ENCODE measurements at places on chromosomes 7 and 10.

- DNase-seq, result no peak
Measured at GRCh38 chr10:8375137-8375536, 320.6 kb downstream of the GATA3 start.

DNA sequence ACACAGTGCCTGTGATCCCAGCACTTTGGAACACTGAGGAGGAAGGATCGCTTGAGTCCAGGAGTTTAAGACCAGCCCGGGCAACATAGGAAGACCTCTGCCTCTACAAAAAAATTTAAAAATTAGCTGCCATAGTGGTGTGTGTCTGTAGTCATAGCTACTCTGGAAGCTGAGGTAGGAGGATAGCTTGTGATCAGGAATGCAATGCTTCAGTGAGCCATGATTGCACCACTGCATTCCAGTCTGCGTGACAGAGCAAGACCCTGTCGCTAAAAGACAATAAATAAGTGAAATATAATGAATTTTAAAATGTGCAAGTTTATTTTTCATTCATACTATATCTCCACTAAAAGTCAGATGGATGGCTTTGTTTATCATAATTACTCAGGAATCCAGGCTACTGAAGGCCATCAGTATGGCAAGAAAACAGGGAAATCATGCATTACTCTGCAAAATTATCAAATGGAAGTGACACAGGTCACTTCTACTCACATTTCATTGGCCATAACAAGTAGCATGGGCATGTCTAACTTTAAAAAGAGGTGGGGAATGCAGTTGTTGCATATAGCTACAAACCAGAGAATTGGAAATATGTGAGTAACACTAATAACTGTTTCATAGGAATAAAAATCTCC, 32.9 kb upstream of the FAM3C start:
- DNase-seq, result no peak

- no peak for DNase-seq
Measured at GRCh38 chr10:86506062-86506461, 15.5 kb downstream of the WAPL start.

DNA sequence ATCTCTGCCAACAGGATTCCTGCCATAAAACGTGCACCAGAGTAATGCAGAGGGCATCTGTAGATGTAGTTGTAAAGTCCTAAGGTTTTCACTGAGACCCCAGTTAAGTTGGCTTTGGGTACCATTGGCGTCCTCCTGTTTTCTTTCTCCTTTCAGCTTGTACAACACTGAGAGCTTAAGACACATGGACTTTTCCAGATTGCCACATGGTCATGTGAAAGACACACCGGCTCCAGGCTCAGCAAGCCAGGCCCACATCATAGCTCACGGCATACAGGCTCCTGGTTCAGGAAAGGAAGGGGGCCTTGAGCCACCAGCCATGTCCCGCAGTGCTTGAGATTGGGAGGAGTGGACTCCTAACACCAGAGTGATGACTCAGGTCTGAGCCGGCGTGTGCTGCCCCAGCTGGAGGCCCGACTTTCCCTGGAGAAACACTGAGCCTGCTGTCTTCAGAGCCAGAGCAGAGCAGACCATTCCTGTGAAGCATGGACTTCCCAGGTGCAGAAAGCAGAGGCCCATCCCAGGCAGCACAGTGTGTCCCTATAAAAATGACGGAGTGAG, 252.7 kb downstream of the PRPF18 start:
- no peak for DNase-seq

DNA sequence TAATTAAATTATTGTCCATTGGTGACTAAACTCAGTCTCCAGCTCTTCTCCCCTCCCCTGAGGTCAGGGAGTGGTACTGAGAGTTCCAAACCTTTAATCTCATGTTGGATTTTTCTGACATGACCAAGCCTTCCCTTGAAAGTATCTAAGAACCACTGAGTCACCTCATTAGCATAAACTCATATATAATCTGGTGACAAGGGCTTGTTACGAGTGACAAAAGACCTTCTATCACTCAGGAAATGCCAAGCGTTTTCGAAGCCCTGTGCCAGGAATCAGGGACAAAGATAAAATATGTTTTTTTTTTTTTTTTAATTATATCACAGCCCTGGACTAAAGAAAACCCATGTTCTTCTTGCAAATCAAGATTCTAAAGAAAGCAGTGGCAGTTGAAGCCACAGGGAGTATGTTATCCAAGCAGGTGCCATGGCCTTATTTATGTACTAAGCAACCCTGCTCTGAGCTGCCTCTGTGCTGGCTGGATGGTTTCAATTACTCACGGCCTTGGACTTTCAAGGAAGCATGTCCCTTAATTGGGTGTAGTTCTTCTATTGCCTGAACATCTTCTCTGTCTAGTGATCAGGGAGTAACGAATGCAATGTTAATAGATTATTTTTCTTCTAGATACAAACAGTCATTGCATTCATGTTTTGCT, 169.0 kb upstream of the PRKCQ start:
- no peak for DNase-seq

- no peak for DNase-seq
Measured at GRCh38 chr10:47116445-47116844, 183.6 kb upstream of the GDF10 start.

GRCh38 chr10:5606864-5607263, 59.5 kb downstream of the ASB13 start:
- DNase-seq, result no peak

DNA sequence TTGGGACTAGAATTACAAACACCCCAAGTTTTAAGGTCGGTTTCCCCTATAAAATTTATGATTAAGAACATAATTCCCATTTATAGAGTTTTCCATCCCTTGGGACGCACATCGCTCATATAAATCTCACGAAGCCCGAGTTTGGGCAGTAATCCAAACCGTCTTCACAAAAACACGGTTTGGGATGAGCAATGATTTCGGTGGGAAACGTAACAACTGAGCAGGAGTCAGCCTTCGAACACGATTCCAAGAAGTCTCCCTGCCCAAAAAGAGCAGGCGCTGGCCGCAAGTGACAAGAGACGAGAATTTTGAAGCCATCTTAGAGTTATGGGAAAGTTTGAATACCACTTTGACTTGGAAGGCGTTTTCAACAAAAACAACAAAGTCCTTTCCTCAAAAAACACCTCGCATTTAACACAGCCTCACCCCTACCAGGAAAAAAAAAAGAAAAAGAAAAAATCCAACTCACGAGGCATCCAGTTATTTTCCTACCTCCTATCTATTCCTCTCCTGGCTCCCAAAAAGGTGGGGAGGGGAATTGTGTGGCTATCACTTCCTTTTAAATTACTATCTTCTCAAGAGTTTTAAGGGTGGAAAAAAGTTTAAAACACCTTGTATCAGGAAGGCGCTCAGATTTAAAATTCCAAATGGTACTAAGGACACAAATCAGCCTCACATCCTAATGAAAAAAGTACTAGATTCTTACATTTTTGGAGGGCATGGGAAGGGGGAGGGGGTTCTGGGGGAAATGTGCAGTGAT, 1.6 kb downstream of the SEPHS1 start:
- DNase-seq, result no peak

DNA sequence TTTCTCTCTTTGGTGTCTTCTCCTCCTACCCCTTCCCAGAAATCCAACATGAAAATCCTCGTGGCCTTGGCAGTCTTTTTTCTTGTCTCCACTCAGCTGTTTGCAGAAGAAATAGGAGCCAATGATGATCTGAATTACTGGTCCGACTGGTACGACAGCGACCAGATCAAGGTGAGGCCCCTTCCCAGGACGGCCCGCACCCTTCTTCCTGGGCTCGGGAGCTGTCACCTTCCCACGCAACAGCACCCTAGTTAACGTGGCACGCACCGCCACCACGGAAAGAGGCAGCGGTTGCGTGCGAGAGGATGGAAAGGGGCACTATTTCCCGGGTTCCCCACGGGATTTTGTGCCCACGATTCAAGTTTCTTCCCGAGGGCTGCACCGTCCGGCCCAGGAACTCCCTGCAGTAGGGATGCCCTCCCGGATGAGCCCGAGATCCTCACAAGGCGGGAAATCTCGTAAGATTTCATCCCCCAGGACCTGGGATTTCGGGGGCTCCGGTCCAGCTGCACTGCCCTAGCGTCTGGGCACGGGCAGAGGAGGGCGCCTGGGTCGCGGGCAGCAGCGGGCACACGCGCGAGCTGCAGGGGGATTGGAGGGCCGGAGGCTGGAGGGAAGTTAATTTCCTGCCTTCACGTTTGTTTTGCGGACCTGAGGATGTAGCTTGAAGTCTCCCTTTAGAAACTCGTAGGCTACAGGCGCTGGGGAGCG, 834 bp downstream of the TAC1 start:
- no peak for DNase-seq

DNA sequence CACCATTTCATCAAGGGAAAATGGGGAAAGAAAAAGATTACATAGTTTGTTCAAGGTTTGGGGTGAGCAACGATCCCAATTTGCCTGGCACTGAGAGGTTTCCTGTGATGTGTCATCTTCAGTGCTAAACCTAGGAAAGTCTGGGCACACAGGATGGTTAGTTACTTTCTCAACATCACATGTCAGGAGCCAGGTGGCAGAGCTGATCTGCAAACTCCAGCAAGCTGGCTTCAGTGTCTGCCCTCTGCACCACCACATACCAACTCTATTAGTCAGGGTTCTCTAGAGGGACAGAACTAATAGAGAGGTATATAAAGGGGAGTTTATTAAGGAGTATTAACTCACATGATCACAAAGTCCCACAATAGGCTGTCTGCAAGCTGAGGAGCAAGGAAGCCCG, 11.3 kb downstream of the ADAM12 start:
- DNase-seq, result no peak

GRCh38 chr7:158633055-158633956, 45.7 kb upstream of the PTPRN2 start:
- DNase-seq, result no peak

DNA sequence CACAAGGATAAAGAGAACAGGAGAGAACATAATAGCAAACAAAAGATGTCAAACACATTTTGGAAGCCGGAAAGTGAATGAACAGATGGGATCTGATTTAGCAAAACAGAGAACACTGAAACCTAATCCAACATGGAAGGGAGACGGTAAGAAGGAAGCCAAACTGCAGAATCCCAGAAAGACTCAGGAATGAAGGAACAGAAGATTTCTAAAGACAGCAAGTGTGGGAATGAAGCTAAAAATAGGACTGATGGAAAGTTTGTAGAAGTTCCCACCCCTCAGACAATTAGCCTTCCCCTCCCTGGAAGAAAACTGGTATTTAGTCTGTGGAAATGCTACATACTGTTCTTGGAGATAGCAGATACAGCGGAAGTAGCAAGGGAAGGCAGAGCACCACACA, 40.8 kb downstream of the SLC16A12 start:
- no peak for DNase-seq

- DNase-seq, result no peak
Measured at GRCh38 chr10:77458986-77459590, 178.5 kb downstream of the KCNMA1 start.

GRCh38 chr7:142321391-142321790, 63.5 kb upstream of the PRSS58 start:
- DNase-seq, result no peak

DNA sequence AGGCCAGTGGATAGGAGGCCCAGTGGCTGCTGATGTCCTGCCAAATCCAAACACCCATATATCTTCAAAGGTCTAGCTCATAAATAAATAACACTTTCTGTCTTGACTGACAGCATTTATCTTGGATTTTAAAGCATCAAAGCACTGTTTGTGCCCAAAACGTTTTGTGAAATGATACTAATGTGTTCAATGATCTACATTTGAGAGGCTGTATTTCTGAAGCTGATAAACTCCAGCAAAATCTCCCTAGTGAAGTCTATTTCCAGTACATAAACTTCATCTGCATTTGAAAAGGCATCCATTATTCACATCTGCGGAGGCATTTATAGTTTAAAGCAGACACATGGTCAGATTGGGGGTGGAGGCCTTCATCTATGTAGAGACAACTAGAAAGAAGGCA, 276.3 kb downstream of the HPSE2 start:
- no peak for DNase-seq

DNA sequence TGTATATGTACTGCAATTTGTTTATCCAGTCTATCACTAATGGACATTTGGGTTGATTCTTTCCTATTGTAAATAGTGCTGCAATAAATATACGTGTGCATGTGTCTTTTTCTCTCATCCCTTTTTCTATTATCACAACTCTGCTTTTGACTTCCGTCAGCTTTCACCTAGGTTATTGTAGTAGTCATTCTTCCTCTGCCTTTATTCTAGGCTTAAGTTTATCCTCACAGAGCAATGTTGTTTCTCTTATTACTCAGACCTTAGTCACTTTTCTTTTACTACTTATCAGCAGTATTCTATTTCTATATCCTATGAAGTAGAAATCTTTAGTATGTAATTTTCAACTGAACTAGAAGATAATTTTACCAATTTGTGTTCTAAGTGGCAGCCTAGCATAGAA, 175.3 kb upstream of the SEMA3E start:
- no peak for DNase-seq

- DNase-seq, result no peak
Measured at GRCh38 chr10:69952821-69953221, 99.8 kb upstream of the MACROH2A2 start.

- no peak for DNase-seq
Measured at GRCh38 chr10:60140651-60141632, 234.6 kb upstream of the CCDC6 start.

DNA sequence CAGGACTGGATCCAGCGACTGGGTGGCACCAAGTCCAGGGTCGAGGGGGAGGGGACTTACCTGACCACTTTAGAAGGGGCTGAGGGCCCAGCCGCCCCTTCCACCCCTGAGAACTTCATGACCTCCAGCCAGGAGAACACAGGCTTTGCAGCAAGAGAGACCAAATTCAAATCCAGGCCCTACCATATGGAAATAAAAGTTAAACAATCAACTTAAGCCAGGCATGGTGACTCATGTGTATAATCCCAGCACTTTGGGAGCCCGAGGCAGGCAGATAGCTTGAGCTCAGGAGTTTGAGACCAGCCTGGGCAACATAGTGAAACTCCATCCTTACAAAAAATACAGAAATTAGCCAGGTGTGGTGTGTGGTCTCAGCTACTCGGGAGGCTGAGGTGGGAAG, 61.9 kb downstream of the COL13A1 start:
- DNase-seq, result no peak

DNA sequence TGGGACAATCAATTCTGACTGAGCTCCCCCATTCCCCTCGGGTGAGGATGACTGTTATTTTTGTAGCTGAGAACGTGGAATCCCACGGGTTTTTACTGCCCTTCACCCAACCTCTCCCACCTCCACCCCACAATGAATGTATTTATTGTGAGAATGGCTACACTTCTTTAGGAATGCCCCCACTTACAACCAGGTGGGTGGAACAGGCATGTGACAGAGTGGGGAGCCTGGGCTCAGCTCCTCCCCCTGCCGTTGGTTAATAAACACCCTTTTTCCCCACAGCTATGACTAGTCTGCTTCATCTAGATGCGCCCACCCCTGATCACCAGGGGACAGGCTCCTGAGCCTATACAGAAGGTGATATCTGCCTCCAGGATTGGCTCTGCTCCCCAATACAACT, 2.0 kb downstream of the MRPL43 start:
- DNase-seq, result no peak

DNA sequence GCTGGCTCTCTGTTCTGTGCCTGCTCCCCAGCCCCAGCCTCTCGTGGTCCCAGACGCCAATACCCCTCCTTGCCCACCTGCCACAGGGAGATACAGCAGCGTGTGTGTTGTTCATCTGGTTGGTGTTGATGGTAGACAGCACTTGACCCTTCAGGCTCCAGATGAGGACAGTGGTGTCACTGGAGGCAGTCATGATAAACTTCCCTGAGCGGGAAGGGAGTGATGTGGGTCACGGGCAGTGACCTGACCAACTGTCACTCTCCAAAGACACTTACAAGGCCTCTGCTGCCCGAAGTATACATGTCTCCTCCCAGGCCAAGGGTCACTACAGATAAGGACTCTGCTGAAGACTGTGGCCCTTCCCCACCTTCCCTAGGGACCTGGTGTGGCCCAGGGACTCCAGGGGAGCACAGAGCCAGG, 5.6 kb downstream of the TBL2 start:
- no peak for DNase-seq
